ENCODE measurements at places on chromosomes 2 and 18. TPM values are rescaled to one million over a fixed set of nuclear protein-coding genes. Genes with fewer than 3 reads are reported as not detected.

GRCh38 chr18:64618390-64618789, 469.5 kb upstream of the LINC00305 start:
- H3K27me3 ChIP-seq, result no peaks in the 10 kb centered on the region
- no peak for DNase-seq
- no peaks in the 10 kb centered on the region for H3K4me1 ChIP-seq
- no peak overlapping the region for H3K4me3 ChIP-seq
- H3K36me3 ChIP-seq, result no peaks in the 10 kb centered on the region

DNA sequence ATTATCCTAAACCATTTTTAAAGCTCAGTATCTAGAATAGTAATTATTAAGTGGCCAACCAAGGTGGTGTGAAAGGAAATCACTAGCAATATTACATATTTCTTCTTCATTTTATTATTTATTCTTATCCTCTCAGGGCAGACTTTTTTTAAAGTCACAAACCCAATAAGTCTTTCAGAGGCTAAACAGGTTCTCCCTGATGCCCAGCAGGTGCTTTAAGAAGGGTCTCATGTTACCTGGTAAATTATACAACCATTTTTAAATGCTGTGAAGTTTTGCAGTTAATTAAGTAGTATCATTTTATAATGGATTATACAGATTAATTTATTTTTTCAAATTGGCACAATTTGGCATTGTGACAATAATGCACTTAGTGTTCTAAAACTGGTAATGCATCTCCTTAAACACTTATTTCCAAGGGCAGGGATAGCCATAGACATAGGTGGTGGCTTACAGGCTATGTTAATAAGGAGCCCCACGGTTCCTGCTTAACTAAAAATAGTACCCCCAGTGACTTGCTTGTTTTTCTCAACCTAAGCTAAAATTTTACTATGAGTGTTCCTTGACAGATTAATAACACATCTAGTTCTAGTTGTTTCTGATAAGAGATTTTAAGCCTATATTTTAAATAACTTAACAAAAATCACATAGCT, 67.0 kb downstream of the PMS1 start:
- no peak overlapping the region for H3K27ac ChIP-seq
- H3K27me3 ChIP-seq, result no peaks in the 10 kb centered on the region
- DNase-seq, result no peak
- H3K4me3 ChIP-seq, result no peak overlapping the region
- H3K4me1 ChIP-seq, result no peaks in the 10 kb centered on the region
- H3K36me3 ChIP-seq, result peaks cover 13% of the 10 kb centered on the region

Gene GPR39
- total RNA-seq, result not detected

- H3K4me3 ChIP-seq, result no peak overlapping the region
- no peak overlapping the region for H3K27ac ChIP-seq
- no peaks in the 10 kb centered on the region for H3K36me3 ChIP-seq
Measured at GRCh38 chr2:140274891-140275290, 1494.7 kb upstream of the NXPH2 start.

DNA sequence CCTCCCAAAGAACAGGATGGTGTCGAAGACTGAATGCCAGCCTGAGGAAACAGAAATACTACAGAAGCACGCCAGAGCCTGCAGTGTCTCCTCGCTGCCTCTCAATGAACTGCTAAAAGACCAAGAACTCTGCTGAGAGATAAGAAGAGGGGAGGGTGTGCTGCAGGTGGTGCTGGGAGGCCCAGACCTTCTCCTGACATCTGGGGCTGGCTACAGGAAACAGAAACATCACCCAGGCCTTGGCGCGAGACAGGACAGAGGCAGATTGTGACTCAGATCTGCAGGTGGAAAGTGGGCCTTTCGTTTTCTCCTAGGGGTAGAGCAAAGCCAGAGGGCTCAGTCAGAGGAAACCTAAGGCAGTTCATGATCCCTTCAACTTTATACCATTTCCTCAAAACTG, 250.3 kb upstream of the TCF4 start:
- no peaks in the 10 kb centered on the region for H3K36me3 ChIP-seq
- DNase-seq, result no peak
- H3K4me1 ChIP-seq, result no peaks in the 10 kb centered on the region
- H3K27ac ChIP-seq, result no peak overlapping the region
- no peak overlapping the region for H3K4me3 ChIP-seq

DNA sequence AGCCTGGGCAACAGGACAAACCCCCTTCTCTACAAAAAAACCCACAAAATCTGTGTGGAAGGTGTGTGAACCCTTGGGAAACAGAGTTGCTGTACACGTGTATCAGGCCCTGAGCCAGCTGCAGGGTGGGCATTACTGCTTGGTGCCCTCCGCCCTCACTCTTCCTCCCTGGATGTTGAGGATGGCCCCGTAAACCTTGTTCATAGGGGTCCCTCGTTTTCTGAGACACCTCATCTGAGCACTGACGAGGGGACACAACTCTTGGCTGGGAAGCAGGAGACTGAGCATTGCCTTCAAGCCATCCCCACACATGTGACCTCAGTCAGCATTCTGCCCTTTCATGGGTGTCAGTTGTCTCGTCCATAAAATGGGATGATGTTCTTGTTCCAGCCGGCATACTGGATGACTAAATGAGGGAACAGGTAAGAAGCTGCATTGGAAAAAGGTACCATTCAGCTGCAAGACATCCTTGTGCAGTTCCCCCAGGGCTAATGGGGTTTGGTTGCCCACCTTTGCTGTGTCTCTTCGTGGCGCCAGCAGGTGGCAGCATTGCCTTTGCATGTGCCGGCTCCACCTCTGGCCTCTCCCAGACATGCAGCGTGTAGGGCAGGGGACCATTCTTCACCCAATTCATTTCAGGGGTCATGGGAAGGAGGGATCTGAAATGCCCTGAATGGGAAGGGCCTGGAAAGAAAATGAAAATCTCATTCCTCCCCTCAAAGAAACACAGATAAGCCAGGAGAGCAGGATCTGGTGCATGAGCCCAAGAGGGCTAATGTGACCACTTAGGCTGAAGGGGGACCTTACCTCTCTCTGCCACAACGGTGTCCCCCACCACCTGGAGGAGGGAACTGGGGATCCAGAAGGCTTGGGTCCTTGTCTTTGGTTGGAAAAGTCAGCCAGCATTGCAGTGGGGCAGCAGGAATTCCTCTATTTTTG, 36.4 kb upstream of the HAAO start:
- no peaks in the 10 kb centered on the region for H3K27me3 ChIP-seq
- H3K4me1 ChIP-seq, result peaks cover 39% of the 10 kb centered on the region
- H3K36me3 ChIP-seq, result no peaks in the 10 kb centered on the region
- H3K27ac ChIP-seq, result peak overlapping the region; percentile 65
- H3K4me3 ChIP-seq, result no peak overlapping the region
- DNase-seq, result no peak

Gene CACNB4
- total RNA-seq, result 3.5 TPM

Gene SERPINB3
- total RNA-seq, result not detected

DNA sequence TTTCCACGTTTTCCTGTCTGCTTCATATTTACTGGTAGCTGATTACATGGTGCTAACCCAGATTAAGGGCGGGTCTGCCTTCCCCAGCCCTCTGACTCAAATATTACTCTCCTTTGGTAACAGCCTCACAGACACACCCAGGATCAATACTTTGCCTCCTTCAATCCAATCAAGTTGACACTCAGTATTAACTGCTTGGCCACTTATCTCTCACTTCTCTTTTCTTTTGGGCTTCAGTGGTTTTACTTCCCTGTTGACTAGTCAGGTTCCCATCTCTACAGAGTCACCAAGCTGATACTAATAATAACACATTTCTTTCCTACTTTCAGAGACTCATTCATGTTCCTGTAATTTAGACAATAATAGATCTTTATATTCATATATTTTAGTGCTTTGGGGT, 302.2 kb upstream of the MAP2 start:
- DNase-seq, result no peak
- no peaks in the 10 kb centered on the region for H3K4me1 ChIP-seq
- no peak overlapping the region for H3K4me3 ChIP-seq
- H3K36me3 ChIP-seq, result no peaks in the 10 kb centered on the region
